ENCODE measurements at places on chromosomes 2 and 18.

GRCh38 chr2:127650041-127650784 is 4.3 kb downstream of the GPR17 start:
- no peak for DNase-seq

GRCh38 chr2:241754042-241754441 is 19.6 kb downstream of the D2HGDH start:
- DNase-seq: no peak

GRCh38 chr2:4427083-4427482 is 723.7 kb downstream of the DCDC2C start:
- no peak for DNase-seq

DNA sequence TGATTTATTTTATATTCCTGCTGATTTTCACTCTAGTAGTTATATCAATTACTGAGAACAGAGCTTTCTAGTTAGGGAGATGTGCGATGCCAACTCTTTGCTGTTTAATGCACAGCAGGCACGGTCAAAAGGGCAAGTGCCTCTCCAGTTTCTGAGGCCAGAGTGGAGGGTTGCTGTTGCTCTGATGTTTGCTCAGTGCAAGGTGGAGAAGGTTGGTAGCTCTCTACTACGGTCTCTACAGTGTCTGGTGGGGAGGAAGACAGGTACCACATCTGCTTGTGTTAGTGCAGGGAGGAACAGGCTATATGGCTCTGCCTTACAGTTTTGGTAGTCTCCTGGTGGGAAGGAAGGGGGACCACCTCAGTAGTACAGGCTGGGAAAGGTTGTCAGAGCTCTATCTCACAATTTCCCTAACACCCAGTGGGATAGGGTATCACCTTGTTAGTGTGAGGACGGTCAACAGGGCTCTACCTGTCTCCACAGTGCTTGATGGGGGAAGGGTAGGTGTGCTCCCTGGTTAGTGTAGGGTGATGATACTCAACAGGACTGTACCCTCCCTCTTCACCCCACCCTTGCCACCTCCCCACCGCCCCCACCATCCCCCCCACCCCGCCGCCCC is 85.9 kb downstream of the FANCL start:
- DNase-seq: no peak

- no peak for DNase-seq
These were observed 9.1 kb upstream of the TPRKB start for GRCh38 chr2:73746015-73746876.

DNA sequence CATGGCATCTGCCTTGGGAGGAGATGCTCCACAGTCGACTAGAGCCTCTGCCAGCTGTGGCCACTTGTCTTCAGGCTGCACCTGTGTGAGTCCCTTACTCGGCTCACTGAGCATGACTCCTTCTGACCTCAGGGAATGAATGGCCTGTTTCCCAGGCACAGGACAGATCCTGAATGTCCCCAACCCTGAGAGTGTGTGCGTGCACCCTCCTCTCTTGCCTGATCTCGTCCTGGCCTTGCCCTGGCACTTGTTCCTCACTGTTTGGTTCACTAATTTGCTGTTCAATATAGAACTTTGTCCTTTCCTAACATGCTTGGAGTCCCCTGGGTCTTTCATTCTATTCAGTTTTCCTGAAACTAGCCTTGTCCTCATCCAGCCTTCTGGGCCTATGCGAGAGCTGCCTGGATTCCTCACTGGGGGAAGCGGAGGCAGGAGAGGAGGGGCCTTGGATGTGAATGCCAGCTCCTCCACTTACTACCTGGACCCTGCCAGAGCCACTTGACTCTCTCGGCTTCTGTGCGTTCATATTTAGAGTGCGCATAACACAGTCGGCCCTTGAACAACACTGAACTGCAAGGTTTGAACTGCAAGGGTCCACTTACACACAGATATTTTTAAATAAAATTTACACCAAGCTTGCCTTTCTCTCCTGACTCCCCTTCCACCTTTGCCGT is 184.8 kb downstream of the ACKR3 start:
- DNase-seq: no peak

DNA sequence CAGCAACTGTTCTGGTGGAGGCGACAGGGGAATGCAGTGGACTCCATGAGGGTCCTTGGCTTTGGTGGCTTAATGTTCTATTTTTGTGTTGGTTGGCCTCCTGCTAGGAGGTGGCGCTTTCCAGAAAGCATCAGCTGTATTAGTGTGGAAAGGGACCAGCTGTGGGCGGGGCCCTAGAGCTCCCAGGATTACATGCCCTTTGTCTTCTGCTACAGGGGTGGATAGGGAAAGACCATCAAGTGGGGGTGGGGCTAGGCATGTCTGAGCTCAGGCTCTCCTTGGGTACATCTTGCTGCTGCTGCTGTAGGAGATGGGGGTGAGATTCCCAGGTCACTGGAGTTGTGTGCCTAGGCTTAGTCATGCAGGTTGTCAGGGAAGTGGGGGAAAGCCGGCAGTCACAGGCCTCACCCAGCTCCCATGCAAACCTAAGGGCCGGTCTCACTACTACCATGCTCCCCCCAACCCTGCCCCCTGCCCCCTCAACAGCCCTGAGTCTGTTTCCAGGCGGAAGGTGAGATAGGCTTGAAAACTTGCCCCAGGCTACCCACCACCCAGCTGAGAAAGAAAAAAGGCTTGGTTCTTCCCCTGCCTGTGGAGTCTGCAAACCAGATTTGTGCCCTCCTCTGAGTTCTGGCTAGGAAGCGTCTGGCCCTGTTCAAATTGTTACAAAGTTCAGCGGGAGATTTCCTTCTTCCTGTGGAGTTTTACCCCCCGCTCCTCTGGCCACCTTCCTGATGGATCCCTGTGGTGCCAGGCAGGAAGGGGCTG is 141.3 kb upstream of the LYPD1 start:
- no peak for DNase-seq

- DNase-seq: no peak
These were observed 23.2 kb downstream of the KCNF1 start for GRCh38 chr2:10934979-10935350.

GRCh38 chr18:76099931-76100457 is 395.0 kb downstream of the ZNF516 start:
- DNase-seq: no peak

DNA sequence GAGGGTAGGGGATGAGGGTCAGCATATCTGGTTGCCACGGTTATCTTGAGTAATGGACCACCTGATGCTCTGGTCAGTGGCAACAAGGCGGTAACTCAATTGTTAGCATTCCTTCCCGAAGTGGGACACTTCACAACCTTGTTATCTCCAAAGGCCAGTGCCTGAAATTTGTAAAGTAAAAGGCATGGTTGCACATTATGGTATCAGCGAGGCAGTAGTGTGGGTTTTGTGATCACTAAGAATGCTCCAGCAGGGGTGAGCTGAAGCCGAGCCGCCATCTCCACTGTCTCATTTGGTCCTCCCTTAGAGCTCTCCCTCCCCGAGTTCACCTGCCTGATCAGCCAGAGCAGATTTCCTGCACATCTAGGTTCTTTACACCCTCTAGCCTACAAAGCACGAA is 50.5 kb upstream of the LGALSL start:
- DNase-seq: no peak

DNA sequence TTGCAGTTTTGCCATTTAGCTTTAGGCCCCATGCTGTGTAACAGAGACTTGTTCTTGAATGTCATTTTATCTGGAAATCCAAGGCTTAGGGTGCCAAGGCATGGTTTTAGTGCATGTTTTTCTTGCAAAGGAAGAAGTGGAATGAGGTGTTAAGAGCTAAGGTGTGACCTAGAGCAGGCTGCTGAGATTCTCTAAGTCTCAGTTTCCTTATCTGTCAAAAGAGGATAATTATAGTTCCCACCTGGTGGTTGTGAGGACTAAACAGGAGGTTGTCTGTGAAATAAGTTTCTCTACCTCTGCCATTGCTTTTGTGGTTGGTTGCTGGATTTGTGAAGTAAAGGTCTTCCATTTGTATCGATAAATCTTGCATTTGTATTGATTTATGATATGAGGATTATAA is 82.0 kb downstream of the TANC1 start:
- no peak for DNase-seq

DNA sequence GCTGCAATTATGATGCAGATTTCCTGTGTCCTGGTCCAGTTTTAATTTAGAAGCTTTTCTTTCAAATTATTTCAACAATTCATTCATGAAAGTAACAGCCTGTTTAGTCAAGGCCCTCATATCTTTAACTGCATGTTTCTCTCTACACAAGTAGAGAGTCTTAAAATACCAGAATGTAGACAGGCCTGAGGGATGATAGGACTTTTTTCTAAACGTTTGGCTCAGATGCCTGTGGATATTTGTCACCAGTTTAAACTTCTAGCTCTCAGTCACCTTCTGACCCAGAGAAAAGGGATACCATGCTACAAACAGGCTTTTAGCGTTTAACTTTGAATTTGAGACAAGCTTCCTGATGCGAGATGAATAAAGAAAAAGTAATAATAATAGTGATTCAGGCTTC is 15.7 kb downstream of the COL5A2 start:
- DNase-seq: no peak

DNA sequence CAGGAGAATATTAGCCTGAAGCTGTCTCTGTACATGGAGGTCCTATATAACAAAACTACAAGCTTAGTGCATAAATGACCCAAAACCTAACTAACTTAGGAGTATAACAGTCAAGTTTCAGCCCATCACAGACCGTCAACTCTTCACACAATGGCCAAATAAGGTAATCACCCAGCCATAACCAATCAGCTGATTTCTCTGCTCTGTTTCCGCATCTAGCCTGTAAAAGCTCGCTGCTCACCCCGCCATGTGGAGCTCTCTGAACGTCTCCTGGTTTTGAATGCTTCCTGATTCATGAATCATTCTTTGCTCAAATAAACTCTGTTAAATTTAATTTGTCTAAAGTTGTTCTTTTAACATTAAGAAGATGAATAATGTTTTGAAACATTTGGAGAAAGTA is 593.6 kb downstream of the TMX3 start:
- no peak for DNase-seq

GRCh38 chr2:19654310-19655090 is 247.3 kb downstream of the TTC32 start:
- no peak for DNase-seq

DNA sequence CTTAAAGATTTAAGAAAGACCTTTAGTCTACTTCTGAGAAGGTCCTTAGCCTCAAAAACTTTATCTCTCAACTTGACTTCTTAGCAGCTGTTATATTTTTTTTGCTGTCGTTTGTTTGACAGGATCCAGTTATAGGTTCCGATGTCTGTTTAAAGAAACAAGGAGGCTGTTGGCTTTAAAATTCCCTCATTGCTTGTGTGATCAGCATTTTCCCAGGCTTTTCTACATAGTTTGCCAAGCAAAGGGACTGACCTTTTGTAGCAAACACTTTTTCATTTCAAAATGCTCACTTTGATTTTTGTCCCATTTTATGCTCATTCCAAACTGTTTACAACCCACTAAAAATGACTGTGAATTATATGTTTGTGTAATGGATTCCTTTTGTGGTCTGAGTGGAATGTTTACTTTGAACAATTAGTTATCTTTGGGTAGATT is 394.9 kb downstream of the ARHGAP15 start:
- no peak for DNase-seq

DNA sequence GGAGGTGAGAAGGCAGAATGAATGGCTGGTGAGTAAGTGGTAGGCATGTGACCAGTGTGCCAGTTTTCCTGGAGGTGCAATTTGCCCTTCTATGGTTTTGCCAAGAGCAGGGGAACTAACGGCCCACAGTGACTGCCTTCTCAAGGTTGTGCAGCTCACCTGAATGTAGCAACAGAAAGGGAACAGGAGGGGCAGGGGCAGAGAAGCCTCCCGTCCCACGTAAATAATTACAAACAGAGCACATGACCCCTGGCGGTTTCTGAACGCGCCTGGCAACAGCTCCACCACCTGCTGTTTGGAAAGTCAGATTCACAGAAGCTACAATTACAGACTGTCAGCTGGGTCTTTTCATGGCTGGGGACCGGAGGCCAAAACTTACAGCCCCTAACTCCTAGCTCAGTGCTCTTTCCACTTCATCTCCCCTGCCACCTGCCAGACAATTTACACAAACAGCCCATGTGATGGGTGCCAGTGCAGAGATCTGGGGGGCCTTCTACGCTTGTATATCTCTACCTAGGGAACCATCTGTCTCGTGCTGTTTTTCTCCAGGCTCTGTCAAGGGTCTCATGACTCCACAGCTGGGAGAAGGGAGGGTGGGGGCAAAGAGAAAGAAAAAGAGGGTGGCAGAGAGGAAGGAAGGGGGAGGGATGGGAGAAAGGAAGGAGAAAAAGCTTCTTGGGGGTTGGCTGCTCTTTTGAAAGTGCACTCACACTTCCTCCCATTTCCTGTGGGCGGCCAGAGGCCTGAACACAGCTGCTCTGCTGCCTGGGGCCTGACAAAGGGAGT is 69.6 kb downstream of the POLR1A start:
- peak; percentile 51 for DNase-seq

- DNase-seq: no peak
These were observed 180.3 kb downstream of the MYO5B start for GRCh38 chr18:50014606-50015005.

GRCh38 chr2:36618381-36618780 is 20.4 kb upstream of the FEZ2 start:
- DNase-seq: no peak

Measured in stimulated activated CD8-positive, alpha-beta memory T cell treated with anti-CD3 and anti-CD28 coated beads, Interleukin-7, amount 100 ng/mL, for 4 hours (primary cell).